HL-60 (cell line): ENCODE measurements at places on chromosomes 11 and 22.

- no peak for DNase-seq
Measured at GRCh38 chr11:8930456-8931175, 2.1 kb downstream of the C11orf16 start.

DNA sequence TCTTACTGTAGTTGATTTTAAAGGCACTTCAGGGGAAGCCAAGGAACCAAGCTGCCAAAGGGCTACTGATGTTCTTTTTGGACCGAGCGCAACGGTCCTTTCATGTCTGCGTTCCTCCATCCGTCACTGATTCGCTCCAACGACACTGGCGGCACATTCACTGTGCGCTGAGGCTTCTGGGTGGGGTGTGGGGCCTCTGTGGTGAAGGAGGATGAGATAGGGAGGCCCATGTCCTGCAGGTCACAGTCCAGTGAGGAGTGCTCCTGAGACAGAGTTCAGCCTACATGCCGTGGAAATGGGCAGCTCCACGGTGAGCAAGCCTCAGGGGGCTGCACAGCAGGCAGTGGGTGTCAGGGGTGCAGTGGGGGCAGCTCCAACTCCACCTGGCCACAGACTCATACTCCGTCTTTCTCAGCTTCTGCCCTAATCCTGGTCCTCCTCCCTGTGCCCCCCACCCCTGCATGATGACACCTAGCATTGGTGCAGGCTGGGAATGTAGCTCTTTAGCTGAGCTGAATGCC, 87.8 kb upstream of the SHANK2 start:
- DNase-seq = no peak

GRCh38 chr11:133408402-133408801, 123.9 kb downstream of the OPCML start:
- no peak for DNase-seq

DNA sequence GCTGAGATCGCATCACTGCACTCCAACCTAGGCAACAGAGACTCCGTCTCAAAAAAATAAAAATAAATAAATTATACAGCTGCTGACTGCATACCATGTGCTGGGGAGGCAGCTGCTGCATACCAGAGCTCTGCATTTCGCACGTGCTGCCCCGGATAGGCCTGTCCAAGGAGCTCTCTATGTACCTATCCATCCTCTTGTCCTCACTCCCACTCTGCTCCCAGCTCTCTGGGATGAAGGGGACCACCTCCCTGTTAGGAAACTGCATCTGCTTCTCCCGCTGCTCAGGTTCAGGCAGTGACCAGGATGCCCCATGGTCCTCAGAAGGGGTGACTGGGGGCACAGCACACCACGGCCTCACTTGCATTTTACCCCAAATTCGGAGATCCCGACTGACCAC, 302.3 kb downstream of the BRD1 start:
- no peak for DNase-seq

DNA sequence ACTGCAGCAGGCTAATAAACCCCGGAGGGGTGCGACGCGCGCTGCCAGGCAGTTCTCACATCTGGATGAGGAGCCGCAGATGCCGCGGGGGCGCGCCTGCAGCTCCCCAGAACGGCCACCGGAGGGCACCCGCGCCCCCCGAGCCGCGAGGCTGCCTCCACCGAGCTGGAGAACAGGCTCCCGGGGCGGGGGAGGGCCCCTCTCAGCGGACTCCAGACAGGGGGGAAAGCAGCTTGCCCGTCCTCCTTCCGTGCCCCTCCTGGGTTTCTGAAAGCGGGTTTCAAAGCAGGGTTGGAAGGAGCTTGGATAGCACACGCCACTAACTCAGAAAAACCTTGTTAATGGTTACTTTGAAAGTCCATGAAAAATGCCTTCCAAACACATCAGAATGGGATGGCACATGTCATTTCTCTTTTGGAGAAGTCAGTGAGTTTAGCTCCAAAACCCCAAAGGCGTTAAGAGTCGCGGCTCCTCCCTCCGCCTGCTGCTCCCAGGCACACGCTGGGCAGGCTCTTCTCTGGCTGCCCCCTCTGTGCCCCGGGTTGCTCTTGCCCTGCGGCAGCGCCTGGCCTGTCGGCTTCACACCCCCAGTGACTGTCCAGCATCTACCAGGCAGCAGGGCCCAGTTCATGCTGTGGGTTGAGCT, 317.8 kb downstream of the NTM start:
- no peak for DNase-seq

DNA sequence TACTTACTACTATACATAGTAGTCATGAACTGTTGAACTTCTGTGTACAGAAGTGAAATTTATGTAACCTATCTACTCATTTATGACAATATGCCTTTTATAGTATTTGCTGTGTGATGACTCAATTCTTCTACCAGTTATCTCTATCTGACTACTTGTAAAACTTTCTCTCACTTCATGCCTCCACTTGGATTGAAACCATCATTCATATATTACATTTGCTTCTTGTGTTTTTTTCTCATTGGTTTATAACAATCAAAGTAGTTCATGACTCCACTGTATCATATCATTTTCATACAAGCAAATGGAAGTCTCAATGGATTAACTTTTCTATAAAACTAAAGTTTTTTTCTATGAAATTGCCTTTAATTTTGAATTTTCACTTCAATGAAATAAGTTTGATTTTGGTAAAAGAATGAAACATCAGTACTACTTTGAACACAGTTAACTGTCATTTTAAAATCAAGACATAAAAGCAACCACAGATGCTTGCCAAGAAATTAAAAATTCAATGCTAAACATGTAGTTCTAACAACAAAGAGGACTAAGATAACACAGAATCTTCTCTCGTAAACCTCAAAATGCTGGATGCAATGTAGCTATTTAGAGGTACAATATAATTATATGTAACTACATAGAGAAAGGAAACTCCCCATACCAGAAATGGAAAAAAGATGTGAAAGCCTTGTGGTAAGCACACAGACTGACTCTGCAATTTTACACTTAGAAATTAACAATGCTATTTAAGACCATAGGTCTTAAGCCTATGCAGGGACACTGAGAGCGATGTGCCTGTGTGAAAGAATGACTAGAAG, 27.6 kb upstream of the EXPH5 start:
- DNase-seq = no peak

DNA sequence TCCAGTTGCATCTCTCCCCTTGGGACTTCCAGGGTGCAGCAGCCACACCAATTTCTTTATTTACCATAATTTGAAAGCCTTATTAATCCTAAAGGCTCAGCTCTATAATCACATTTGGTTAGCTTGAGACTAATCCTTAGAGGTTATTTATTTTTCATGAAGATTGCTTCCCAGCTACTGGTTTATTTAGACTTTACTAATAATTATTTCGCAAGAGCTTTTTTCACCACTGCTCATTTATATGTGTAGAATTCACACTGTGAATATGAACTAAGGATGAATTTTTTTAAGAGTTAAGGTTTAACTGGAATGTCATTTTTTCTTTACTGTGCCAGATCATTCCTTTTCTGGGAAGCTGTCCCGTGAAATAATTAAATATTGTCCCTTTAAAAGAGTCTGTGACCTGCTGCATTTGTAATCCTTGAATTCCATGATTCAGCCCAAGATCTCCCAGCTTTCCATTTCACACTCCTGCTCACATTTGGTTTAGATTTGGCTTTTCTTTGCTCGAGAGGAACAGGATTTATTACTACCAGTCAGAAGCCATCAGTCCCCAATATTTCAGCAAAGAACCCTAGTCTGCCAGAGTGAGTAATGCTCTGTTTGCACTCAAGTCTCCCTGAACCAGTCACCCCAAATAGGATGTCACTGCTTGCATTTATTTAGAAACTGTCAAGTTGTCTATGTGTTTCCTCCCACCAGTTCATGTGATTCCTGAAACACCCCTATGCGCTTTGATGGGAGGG, 4.4 kb upstream of the CD44 start:
- no peak for DNase-seq

- DNase-seq = no peak
Measured at GRCh38 chr11:113991718-113992458, 17.0 kb downstream of the HTR3A start.

GRCh38 chr22:20968281-20968977, 1.4 kb downstream of the AIFM3 start:
- DNase-seq = peak; percentile 75

DNA sequence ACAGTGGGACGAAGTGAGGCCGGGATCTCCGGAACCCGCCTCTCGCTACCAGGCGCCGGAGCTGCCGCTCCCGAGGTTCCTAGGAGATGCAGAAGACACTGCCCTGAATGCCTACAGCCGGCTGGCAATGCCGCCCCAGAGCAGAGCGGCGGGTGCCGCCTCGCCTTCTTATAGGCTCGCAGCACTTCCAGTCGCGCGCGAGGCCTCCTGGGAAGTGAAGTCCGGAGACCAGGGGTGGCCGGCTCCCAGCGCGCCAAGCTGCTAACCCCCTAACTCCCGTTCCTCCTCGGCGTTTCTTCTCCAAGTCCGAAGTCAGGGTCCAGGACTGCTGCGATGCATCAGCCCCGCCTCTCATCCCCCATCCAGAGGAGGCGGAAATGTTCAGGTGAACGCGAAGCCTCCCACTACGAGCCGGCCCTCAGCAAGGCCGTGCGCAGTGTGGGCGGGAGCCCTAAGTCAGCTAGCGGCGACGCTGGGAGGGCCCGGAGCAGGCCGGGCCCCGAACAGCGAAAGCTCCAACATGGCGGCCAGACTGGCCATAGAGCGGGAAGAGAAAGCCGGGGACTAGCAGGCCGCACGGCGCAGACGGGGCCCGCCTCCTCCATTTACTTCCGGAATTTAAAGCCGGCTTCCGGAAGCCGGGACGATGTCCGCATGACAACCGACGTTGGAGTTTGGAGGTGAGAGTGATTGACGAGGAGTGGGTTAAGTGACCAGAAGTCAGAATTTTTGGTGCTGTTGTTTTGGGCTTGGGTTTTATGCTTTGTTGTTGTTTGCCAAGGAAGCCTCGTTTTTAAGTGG, at the start of the genes CYB561A3 and TMEM138:
TSS of gene CYB561A3 (minus strand) at position 142 of the 801 bp plus-strand sequence. CDS start 5,169 bp downstream, outside the sequence.
TSS of gene TMEM138 (plus strand) at position 634 of the 801 bp plus-strand sequence. CDS start 2,017 bp downstream, outside the sequence.
- peak; percentile 88 for DNase-seq

- DNase-seq = no peak
Measured at GRCh38 chr11:38460896-38461295, 1862.9 kb upstream of the RAG2 start.

DNA sequence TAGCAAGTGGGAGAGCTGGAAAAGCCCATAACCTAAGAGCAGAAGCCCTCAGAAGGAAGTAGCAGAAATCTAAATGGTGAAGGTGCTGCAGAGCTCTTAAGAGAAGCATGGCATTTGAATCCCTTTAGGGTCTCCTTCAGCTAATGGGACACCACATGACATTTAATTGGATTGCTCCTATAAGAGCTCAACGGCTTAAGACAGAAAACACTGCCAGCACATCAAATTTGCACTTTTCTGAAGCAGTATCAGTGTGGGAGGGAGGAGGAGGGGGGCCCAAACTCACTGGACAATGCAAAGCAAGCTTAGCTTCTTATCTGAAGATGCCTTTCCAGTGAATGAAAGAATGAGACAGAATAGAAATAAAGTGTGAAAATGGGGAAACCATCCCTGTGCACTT, 287.9 kb upstream of the MTNR1B start:
- DNase-seq = no peak

GRCh38 chr11:69888483-69889181, 69.4 kb upstream of the FGF3 start:
- peak; percentile 4 for DNase-seq

GRCh38 chr11:125939081-125939521, 6.7 kb upstream of the VSIG10L2 start:
- no peak for DNase-seq

DNA sequence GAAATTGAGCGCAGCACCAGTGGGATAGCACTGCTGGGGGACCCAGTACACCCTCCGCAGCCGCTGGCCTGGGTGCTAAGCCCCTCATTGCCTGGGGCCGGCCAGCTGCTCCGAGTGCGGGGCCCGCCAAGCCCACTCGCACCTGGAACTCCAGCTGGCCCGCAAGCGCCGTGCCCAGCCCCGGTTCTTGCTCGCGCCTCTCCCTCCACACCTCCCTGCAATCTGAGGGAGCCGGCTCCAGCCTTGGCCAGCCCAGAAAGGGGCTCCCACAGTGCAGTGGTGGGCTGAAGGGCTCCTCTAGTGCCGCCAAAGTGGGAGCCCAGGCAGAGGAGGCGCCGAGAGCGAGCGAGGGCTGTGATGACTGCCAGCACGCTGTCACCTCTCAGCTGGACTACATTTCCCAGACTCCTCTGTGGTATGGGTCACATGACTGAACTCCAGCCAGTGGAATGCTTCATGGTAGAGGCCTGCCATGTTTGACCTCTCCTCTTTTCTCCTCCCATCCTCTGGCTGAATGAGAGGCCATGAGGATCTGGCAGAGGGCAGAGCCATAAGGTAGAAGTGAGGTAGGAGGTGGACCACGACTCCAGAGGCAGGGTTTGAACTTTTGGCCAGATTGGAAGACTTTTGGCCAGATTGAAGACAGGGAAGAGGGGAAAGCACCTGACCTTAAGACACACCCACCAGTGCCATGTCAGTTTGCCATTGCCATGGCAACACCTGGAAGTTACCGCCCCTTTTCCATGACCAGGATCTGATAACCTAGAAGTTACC, 6.2 kb downstream of the MRGPRD start:
- DNase-seq = no peak

DNA sequence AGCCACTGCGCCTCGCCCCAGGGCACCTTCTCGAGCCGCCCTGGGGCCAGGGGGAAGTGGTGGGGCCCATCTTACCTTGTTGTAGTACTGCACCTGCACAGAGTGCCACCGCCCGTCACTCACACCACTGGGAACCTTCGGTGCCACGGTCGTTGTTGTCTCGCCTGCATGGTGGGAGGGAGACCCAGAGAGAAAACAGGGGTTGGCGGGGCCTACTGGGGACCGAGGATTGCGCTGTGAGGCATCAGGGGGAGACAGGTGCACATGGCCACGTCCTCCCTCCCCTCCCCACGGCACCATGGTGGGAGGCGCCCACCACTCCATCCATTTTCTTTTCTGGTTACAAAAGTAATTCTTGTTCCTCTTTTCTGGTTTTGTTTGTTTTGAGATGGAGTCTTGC, 97.8 kb downstream of the TRMU start:
- no peak for DNase-seq

- peak; percentile 89 for DNase-seq
Measured at GRCh38 chr11:62398011-62398994, 20.5 kb upstream of the SCGB1A1 start.

DNA sequence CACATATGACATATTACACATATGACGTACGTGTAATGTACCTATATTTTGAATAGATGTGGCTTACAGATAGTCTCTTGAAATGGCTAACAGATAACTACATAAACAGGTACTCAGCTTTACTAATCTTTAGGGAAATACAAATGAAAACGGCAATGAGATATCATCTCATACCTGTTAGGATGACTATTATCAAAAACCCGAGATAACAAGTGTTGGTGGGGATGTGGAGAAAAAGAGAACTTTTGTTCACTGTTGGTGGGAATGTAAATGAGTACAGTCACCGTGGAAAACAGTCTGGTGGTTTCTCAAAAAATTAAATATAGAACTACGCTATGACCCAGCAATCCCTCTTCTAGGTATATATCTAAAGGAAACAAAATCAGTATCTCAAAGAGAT, 247.6 kb downstream of the ETS1 start:
- no peak for DNase-seq

GRCh38 chr11:117962826-117963225, 23.4 kb upstream of the IL10RA start:
- no peak for DNase-seq

DNA sequence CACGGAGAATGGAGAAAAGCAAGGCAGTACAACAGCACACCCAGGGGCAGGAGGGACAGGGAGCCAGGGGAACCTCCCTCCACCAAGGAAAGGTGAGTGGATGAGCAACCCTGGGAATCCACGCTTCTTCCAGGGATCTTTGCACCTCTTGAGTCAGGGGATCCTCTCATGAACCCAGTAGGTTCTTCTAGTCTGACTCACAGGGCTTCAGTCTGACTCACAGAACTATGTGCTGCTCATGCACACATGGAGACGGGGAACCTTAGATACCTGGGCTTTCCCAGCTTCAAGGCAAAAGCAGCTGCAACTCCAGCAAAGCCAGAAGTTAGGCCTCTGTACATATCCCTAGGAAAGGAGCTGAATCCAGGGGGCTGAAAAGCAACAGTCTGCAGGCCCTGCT, 1021.4 kb upstream of the TENM4 start:
- DNase-seq = no peak
